NCI-H2081 (cell line): ENCODE measurements at places on chromosomes 6 and 20.

DNA sequence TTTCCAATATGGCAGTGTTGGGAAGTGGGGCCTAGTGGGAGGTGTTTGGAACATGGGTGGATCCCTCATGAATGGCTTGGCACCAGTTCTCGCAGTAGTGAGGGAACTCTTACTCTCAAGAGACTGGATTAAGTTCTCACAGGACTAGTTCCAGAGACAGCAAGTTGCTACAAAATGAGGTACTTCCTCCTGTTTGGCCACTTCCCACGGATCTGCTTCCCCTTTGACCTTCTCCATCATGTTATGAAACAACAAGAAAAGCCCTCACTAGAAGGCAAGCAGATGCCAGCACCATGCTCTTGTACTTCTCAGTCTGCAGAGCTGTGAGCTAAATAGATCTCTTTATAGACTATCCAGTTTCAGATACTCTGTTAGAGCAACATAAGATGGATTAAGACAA is 3.1 kb downstream of the RSPH3 start:
- no peak for DNase-seq

GRCh38 chr20:37850036-37850592 is 52.8 kb upstream of the VSTM2L start:
- no peak for DNase-seq

DNA sequence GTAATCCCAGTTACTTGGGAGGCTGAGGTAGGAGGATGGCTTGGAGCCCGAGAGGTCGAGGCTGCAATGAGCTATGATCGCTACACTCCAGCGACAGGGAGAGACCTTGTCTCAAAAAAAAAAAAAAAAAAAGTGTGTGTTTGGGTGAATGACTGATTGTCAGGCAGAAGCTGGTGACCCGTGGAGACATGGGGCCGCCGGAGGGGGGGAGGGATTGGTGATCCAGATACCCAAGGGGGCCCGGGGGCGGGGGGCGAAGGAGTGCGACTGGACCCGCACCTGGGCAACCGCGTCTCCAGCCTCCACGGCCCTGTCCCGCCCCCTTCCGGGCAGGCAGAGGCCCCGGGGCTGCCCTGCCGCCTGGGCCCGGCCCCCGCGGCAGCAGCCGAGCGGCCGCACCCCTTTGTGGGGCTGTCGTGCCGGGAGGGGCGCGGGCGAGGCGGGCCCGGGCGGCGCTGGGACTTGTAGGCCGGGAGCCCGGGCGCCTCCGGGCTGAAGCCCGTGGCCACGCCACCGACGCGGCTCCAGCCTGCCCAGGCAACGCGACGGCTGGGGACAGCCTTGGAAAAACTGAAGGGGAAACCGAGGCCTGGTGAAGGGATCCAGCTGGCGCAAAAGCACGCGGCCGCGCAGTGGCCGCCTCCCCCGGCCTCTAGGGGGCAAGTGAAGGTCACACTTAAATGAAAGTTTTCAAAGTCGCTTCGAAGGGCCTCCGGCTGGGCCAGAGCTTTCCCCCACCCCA is 2.1 kb upstream of the RBM38 start:
- DNase-seq, result no peak

DNA sequence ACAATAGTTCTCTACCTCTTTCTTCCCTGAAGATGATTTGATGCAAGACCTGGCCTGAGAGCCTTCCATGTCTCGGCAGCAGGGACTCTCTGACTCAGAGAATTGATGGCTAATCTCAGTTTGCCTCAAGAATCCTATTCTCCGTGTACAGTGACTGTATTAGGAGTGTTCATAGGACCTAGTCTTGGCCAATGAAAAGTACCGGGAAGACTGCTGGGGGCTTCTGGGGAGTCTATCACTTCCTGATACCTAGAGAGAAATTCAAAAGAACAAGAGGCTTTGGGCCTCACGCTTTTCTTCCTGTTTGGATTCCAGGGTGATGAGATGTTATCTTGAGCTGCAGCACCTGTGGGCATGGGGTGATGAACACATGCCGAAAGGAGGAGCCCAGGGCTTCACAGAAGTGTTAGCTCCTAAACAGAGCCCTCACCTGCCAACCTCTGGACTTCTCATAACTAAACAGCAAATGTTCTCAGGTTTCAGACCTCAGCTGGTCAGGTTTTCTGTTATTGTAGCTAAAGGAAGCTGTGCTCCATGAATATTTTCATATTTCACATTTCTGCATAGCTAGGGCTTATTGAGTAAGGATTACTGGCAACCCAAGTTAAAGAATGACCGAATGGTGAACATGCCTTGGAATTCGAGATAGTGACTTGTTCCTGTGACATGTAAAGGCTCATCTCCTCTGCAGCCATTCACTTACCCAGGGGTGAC is 323.1 kb upstream of the AGPAT4 start:
- no peak for DNase-seq

DNA sequence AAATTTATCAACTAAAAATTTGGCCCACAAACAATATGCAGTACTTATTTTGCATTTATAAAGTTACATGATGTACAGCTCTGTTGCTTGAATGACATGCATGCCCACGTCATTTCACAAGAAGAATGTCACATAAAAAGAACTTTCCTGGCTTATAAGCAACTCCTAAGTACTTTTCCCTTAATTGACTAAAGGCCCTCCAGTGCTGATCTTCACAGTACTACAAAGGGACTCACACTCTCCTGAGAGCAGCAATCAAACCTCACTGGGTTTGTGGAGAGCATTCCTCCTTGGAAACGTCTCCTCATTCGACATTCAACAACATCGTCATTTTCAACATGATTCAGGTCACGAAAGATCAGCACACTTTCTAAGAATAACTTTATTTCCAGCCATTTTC is 111.1 kb downstream of the IPCEF1 start:
- DNase-seq, result no peak

- DNase-seq, result no peak
Measured at GRCh38 chr20:33945391-33946081, 48.2 kb upstream of the RALY start.

DNA sequence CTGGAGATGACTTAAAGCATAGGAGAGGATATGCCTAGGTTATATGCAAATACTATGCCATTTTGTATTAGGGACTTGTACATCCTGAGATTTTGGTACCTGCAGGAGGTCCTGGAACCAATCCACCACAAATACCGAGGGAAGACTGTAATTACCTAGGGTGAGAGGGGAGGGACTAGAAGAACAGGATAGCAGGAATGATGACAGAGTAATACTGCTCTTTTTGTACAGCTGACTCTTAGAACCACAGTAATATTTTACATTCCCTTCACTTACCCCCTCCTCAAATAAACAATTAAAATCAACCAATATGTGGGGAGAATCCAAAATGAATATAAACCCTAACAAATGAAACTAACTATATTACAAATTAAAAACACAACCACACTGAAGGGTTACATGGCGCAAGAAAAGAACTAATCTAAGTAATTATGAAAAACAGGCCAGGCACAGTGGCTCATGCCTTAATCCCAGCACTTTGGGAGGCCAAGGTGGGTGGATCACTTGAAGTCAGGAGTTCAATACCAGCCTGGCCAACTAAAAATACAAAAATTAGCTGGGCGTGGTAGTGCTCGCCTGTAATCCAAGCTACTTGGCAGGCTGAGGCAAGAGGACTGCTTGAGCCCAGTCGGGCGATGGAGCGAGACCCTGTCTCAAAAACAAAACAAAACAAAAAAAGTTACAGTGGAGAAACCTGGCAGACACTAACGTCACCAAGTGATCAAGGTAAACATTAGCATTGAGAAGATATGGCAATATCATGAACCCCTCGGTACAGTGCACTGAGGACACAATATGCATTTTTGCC is 37.1 kb downstream of the MAP1LC3A start:
- peak; percentile 78 for DNase-seq

- no peak for DNase-seq
Measured at GRCh38 chr6:79223611-79224404, 10.7 kb downstream of the HMGN3 start.

GRCh38 chr6:37537548-37537947 is 37.9 kb upstream of the CCDC167 start:
- DNase-seq, result no peak

GRCh38 chr6:87925373-87926060 is 122.1 kb upstream of the SPACA1 start:
- DNase-seq, result no peak

GRCh38 chr6:13689511-13690256 is 22.0 kb downstream of the RANBP9 start:
- DNase-seq, result no peak

DNA sequence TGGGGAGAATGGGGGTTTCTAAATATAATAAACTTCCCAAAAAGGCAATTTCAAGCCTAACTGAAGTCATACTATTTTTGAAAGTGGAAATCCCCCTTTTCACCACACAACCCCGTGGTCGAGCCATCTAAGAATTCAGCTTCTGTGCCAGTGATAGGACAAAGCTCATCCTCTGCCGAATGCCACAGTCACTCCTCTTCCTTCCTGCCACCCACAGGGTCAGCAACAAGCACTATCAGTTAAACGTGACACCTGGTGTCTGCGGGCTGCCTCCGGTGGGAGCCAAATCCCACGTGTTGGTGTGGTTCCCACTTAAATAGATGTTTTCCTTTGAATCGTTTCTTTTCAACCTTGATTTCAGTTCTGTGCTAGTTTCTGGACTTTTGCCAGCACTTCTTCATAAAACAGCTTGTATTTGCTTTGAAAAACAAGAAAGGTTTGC is 60.7 kb downstream of the TNFAIP3 start:
- no peak for DNase-seq

DNA sequence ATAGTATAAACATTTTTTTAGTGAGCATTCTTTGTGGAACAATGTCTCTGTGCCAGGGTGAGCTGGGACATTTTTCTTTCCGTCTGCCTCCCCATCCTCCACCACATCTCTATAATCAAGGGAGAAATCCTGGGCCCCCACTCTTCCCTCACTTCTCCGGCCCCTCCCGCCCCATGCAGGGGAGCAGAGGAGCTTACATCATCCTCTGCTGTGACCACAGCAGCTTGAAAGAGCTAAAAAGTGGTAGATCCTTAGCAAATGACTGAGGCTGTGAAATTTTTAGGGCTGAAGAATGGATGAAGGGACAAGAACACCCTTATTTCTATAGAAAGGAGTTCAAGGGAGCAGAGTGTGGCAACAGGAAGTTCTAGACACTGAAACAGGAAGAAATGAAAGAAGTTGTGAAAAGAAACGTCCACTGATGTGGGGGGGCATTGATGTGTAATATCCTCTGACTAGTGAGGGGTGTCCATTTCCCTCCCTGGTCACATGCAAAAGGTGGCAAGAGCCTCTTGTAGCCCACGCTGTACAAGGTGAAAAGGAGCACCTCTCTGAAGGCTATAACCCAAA is 380.3 kb upstream of the JARID2 start:
- no peak for DNase-seq

DNA sequence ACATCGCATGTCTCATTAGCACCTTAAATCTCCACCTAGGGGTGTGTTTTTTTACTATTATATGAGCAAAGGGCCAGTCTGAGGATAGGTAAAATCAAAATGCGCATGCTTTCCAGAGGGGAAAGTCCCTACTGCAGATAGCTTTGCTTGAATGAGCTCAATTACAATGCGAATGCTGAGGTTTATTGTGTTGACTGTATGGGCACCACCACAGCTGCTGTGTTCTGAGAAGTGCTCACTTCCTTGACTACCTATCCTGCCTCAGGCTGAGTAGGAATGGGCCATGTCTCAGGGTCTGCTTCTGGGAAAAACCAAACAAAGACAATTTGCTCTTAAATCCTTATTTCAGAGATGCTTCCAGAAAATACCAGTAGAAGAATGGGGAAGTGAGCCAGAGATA is 36.6 kb downstream of the MOCS1 start:
- no peak for DNase-seq

GRCh38 chr20:10077886-10078285 is 43.1 kb downstream of the ANKEF1 start:
- peak; percentile 24 for DNase-seq

- no peak for DNase-seq
Measured at GRCh38 chr20:18504479-18505060, 3.2 kb upstream of the SEC23B start.

DNA sequence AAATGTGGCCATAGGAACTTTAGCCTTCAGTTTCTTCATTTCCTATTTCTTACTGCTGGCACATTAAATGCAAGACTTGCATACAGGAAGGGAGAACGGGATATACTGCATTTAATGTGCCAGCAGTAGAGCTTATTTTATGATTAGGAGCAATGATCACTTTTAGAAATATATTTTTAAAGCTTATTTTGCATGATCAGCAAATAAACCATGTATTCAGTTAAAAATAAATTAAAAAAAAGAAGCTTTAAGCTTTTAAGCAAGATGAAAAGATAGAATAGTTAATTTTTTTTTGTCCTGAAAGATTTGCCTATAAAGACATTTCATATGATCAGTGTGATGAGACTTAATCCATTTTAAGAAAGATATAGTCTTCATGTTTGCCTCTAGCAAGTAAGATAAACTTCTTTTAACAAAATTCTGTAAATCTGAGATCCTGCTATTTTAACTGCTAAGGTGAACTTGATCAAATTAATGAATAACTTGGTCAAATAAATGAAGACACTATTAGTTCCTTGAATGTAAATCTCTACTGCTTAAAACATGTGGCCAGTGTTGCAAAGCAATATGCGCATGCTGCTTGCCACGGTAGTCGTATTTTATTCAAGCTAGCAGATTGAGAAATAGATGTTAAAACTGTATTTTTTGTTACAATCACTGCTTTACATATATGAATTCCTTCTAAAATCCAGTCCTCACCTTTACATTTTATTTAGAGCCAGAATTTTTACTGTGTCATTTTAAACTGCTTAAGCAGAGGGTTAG is 36.2 kb upstream of the HCRTR2 start:
- DNase-seq, result no peak

- no peak for DNase-seq
Measured at GRCh38 chr20:25024171-25024570, 31.6 kb upstream of the APMAP start.

GRCh38 chr6:137102851-137103492 is 58.2 kb upstream of the IL20RA start:
- no peak for DNase-seq

DNA sequence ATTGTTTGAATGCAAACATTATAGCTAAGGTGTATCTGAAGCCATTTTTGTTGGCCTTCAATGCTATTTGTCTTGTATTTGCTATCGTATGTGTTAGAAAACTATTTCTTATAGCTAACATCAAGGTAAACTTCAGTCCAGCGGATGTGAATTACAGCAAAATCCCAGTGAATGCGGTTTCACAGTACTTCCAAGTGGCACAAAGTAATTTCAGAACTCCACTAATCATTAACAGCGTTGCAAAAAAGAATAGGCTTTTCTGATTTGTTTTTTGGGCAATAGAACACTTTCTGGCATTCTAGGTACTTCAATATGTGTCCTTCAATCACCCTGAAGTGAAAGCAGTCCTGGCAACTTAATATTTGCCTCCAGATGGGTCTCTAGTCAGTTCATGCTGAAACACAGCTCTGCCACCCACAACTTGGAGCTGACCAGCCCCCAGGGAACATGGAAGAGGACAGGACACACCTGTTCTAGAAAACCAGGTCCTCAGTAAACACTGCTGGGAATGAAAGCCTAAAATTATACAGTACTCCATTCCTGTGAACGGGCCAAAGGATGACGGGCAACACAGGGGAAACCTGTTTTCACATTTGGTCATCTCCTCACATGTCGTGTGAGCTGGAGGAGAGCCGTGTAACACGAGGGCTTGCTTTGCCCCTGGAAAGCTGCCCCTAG is 9.7 kb upstream of the MRPS10 start:
- no peak for DNase-seq
